GM23248 (cell line): ENCODE measurements at places on chromosomes 1 and 21. TPM values are rescaled to one million over a fixed set of nuclear protein-coding genes. Genes with fewer than 3 reads are reported as not detected.

- H3K36me3 ChIP-seq: peaks cover 66% of the 10 kb centered on the region
- H3K27ac ChIP-seq: no peak overlapping the region
- H3K4me3 ChIP-seq: no peak overlapping the region
- H3K27me3 ChIP-seq: no peaks in the 10 kb centered on the region
Observed at GRCh38 chr1:30942326-30942963, 33.9 kb upstream of the SDC3 start.

GRCh38 chr1:67134695-67135094 is at the start of gene C1orf141:
Gene C1orf141, minus strand, starts transcription at chr1:67134970. Its CDS starts 7,730 bp downstream, at chr1:67127240.
- no peaks in the 10 kb centered on the region for H3K36me3 ChIP-seq
- no peaks in the 10 kb centered on the region for H3K27me3 ChIP-seq
- H3K4me1 ChIP-seq: peaks cover 17% of the 10 kb centered on the region
- peak within 1 kb of the TSS; percentile 56 for H3K4me3 ChIP-seq
- peak; percentile 49 for DNase-seq
- H3K27ac ChIP-seq: peak within 1 kb of the TSS; percentile 84

GRCh38 chr1:17856496-17857108 is 101.5 kb downstream of the ACTL8 start:
- no peaks in the 10 kb centered on the region for H3K4me1 ChIP-seq
- H3K36me3 ChIP-seq: no peaks in the 10 kb centered on the region
- H3K4me3 ChIP-seq: no peak overlapping the region
- no peaks in the 10 kb centered on the region for H3K27me3 ChIP-seq

DNA sequence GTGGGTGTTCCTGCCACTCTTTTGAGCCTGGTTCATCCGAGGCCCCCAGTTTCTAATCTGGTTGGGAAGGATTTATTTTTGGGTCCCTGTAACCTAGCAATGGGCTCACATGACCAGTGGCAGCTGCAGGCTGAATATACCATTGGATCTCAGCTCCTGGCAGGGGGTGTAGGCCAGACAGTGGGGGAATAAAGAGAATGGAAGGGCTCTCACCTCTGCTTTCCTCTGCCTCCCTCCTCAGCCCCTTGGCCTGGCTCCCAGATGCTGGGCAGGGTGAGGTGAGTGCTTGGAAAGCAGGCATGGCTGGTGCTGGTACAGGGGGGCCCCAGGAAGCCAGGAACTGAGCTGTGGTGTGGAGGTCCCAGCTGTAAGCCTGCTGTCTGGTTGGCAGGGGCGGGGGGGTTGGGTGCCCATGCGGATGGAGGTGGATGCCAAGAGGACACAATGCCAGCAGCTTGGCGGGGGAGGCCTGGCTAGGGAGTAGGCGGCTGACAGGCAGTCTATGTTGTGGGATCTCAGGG is 3.6 kb upstream of the GPR61 start:
- no peaks in the 10 kb centered on the region for H3K27me3 ChIP-seq
- H3K36me3 ChIP-seq: no peaks in the 10 kb centered on the region
- peaks cover 4% of the 10 kb centered on the region for H3K4me1 ChIP-seq
- no peak overlapping the region for H3K27ac ChIP-seq
- no peak for DNase-seq

GRCh38 chr21:42198929-42199867 is 19.7 kb upstream of the ABCG1 start:
- peak; percentile 85 for DNase-seq
- H3K27ac ChIP-seq: peak overlapping the region; percentile 58
- H3K36me3 ChIP-seq: no peaks in the 10 kb centered on the region
- peaks cover 11% of the 10 kb centered on the region for H3K27me3 ChIP-seq
- peak overlapping the region; percentile 4; the same call in 1 of the 2 replicates for H3K4me3 ChIP-seq
- peaks cover 21% of the 10 kb centered on the region for H3K4me1 ChIP-seq

DNA sequence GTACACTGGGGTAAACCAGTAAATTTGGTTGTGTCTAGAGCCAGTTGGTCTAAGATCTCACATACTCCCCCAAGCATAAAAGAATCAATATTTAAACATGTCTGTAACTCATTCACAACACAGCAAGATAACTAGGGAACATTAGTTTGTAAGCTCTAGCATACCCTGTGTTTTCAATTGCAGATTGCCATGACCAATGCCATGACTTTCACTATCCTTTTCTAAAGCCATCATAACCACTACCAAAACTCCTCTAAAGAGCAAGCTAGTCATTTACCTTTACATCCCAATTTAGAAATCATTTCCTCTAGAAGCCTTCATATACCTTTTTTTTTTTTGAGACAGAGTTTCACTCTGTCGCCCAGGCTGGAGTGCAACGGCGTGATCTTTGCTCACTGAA is 56.5 kb upstream of the PLA2G4A start:
- DNase-seq: no peak
- no peaks in the 10 kb centered on the region for H3K4me1 ChIP-seq
- H3K4me3 ChIP-seq: no peak overlapping the region
- H3K27ac ChIP-seq: no peak overlapping the region
- peaks cover 8% of the 10 kb centered on the region; the same call in 1 of the 2 replicates for H3K27me3 ChIP-seq

DNA sequence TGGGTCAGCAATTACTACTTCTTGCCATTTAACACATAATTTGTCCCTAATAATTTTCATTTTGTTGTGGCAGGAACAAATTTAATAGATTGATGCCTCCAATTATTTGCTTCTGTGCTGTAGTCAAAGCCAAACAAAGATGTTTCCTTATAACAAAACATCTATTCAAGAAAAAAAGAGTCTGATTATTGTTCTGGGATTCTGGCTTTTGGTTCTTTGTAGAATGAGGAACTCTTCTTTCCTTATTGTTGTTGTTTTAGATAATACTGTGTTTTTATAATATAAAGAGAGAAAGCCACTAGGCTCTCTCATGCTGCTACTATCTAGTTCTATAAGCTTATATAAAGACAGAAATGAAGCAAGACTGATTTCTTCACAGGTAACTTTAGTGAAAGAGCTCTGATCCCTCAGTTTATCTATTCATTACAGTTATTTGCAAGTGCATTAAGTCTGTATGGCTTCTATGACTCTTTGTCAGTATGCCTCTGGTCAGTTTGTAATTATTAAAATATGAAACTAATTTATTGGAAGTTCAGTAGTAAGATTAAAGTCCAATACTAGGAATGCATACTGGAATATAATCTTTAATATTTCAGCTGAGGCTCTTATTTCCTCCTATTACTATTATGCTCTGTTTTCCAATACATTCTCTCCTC is 37.4 kb downstream of the PRKACB start:
- no peak for DNase-seq
- H3K4me1 ChIP-seq: no peaks in the 10 kb centered on the region
- H3K27ac ChIP-seq: no peak overlapping the region
- H3K27me3 ChIP-seq: no peaks in the 10 kb centered on the region

GRCh38 chr1:71780681-71781080 is 501.7 kb downstream of the NEGR1 start:
- H3K27me3 ChIP-seq: no peaks in the 10 kb centered on the region
- H3K4me3 ChIP-seq: no peak overlapping the region
- no peak overlapping the region for H3K27ac ChIP-seq
- H3K36me3 ChIP-seq: no peaks in the 10 kb centered on the region

- no peaks in the 10 kb centered on the region for H3K4me1 ChIP-seq
- no peaks in the 10 kb centered on the region for H3K36me3 ChIP-seq
- peaks cover 7% of the 10 kb centered on the region; the same call in 1 of the 2 replicates for H3K27me3 ChIP-seq
- H3K27ac ChIP-seq: no peak overlapping the region
Observed at GRCh38 chr1:216554934-216555333, 131.7 kb upstream of the USH2A start.

GRCh38 chr1:197841883-197842553 is 60.4 kb upstream of the C1orf53 start:
- H3K27ac ChIP-seq: peak overlapping the region; percentile 58
- peak; percentile 76 for DNase-seq
- peaks cover 49% of the 10 kb centered on the region for H3K4me1 ChIP-seq
- no peaks in the 10 kb centered on the region for H3K27me3 ChIP-seq

DNA sequence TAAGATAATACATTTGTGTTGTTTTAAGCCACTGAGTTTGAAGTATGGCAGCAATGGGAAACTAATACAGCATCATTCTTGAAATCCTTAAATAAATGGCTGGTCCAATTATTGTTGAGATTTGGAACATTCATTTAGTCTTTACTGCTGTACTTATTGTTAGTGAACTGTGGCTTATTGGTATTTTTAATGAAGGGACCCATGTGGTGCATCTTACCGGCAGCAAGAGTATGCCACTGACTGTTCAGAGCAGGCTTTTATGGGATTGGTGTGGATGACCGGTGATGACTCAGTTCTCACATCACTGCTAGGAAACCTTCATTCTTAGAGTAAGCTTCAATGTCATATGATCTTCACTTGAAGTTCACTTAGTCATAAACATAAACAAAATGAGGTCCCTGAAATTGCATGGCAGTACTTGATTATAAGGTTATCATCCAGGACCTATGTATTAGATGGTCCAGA is 31.5 kb downstream of the PRKAA2 start:
- no peaks in the 10 kb centered on the region; the same call in 1 of the 2 replicates for H3K4me1 ChIP-seq
- no peaks in the 10 kb centered on the region for H3K36me3 ChIP-seq
- peak; percentile 76 for DNase-seq
- no peak overlapping the region for H3K27ac ChIP-seq

GRCh38 chr1:84497631-84498275 is 8.4 kb upstream of the SPATA1 start:
- no peak for DNase-seq
- peaks cover 11% of the 10 kb centered on the region for H3K4me1 ChIP-seq
- no peak overlapping the region for H3K4me3 ChIP-seq
- no peaks in the 10 kb centered on the region for H3K27me3 ChIP-seq
- no peak overlapping the region for H3K27ac ChIP-seq

DNA sequence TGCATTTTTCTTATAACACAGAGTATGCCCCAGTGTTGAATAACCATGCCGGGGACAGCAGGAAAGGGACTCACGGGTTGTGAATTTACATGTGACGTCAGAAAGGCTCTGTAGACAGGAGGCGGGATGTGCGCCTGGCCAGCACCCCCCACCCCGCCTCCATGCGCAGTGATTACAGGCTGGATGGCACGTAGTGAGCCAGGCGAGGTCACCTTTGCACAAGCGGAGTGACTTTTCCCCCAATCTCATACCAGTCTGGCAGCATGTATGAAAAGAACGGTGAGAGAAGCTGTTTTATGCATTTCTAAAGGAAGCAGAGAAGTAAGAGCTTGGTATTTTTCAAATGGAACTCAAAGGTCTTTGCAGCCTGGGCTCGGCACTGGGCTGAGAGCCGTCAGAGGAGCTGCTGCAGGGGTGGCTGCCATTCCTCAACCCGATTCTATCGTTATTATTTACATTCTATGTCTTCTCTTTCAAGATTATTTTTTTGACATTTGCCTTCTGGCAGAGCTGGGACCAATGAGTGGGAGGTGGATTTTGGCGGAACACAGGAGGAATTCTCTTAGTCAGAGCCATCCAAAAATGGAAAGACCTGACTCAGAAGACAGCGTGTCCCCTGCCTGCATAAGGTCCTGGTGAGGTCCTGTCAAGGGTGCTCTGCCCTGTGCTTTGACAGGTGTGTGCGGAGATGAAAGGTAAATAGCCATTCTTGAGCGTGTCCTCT is 115.6 kb upstream of the SLC45A1 start:
- H3K36me3 ChIP-seq: no peaks in the 10 kb centered on the region
- peaks cover 52% of the 10 kb centered on the region for H3K4me1 ChIP-seq
- peak overlapping the region; percentile 80 for H3K27ac ChIP-seq
- no peaks in the 10 kb centered on the region for H3K27me3 ChIP-seq
- peak overlapping the region; percentile 49 for H3K4me3 ChIP-seq
- peak; percentile 90 for DNase-seq

GRCh38 chr1:43047135-43047534 is 88.5 kb upstream of the SLC2A1 start:
- H3K4me3 ChIP-seq: no peak overlapping the region
- no peaks in the 10 kb centered on the region for H3K36me3 ChIP-seq
- no peaks in the 10 kb centered on the region for H3K27me3 ChIP-seq
- no peak for DNase-seq

GRCh38 chr1:8818325-8818775 is 910 bp upstream of the RERE start:
- H3K4me1 ChIP-seq: peaks cover 52% of the 10 kb centered on the region
- H3K4me3 ChIP-seq: peak overlapping the region; percentile 82
- H3K27me3 ChIP-seq: no peaks in the 10 kb centered on the region
- H3K36me3 ChIP-seq: no peaks in the 10 kb centered on the region
- H3K27ac ChIP-seq: peak overlapping the region; percentile 91
- peak; percentile 91 for DNase-seq

- no peak overlapping the region for H3K4me3 ChIP-seq
- H3K27me3 ChIP-seq: no peaks in the 10 kb centered on the region
- peak; percentile 93 for DNase-seq
- no peaks in the 10 kb centered on the region for H3K36me3 ChIP-seq
- peaks cover 4% of the 10 kb centered on the region; the same call in 1 of the 2 replicates for H3K4me1 ChIP-seq
Observed at GRCh38 chr1:63674238-63674864, 81.1 kb downstream of the PGM1 start.

DNA sequence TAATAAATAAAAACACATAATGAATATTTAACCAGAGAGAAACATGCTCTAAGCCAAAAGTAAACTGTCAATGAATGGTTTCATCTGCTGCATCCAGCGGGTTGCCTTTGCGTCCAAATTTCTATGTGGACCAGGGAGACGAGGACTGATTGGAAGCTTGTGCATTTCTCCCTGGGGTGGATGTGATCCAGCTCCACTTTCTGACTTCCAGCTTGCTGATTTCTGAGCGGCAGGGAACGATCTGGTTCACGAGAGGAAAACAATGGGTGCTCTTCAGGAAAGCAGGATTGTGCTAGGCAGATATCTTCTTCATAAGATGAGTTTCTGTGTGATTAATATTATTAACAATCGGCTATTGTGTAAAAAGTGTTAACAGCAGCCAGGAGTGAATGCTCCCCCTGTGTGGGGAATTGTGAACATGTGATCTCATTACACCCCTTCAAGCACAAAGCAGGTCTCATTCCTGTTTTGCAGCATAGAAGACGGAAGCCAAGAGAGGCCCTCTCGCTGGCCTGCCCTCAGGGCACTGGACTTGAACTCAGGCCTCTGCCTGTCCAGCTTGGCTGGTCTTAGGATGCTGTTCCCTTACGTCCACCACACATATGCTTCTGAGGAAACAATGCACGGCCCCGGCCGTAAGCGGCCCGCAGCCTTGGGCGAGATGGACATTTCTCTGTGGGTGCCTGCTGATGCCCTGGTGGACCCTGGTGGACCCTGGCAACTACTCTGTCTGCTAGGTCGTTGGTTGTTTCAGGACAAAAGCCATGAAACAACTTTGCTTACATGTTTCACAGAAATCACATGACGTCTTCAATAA is 183.4 kb upstream of the C1orf174 start:
- no peaks in the 10 kb centered on the region for H3K27me3 ChIP-seq
- H3K4me1 ChIP-seq: no peaks in the 10 kb centered on the region
- no peak for DNase-seq
- H3K36me3 ChIP-seq: no peaks in the 10 kb centered on the region
- no peak overlapping the region for H3K4me3 ChIP-seq

DNA sequence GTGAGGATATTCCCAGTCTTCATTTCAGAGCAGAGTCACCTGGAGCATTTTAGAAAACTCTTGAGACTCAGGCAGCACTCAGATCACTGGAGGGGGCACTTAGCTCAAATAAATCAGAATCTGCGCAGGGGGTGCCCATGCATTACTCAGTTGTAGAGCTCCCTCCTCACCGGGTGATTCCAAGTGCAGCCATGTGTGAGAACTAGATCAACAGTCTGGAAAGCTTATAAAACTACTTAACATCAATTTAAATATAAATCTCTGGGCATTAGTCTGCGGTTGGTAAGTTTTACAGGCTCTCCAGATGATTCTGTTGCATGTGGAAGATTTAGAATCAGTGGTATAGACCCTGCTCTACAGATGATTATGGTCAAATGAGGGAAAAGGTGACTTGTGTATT is 128.6 kb downstream of the ST6GALNAC3 start:
- no peak overlapping the region for H3K4me3 ChIP-seq
- H3K4me1 ChIP-seq: no peaks in the 10 kb centered on the region
- no peak overlapping the region for H3K27ac ChIP-seq
- H3K27me3 ChIP-seq: no peaks in the 10 kb centered on the region
- H3K36me3 ChIP-seq: no peaks in the 10 kb centered on the region

The KRTAP21-2 gene
- total RNA-seq: not detected in 2 replicates

The CLDN17 gene
- not detected in 2 replicates for total RNA-seq

The KANK4 gene
- total RNA-seq: 0.25 and 0.32 TPM in 2 replicates

The AMY1C gene
- total RNA-seq: not detected in 2 replicates

The SLC26A9 gene
- not detected in 2 replicates for total RNA-seq

The WDR64 gene
- not detected in 2 replicates for total RNA-seq

The CLDN8 gene
- not detected in 2 replicates for total RNA-seq

The SAMD11 gene
- 40.9 and 68.3 TPM in 2 replicates for total RNA-seq

The FCRL1 gene
- not detected in 2 replicates for total RNA-seq

The KLHL21 gene
- total RNA-seq: 39.3 and 52.9 TPM in 2 replicates
